Esophagus squamous epithelium (tissue), 5 donors: ENCODE measurements at places on chromosomes 13 and 19. TPM values are rescaled to one million over a fixed set of nuclear protein-coding genes. Genes with fewer than 3 reads are reported as not detected.
A peak's percentile ranks its signal among the peaks of the same experiment; 100 is the strongest.

SPIB gene
- total RNA-seq = not detected

ADGRL1 gene
- total RNA-seq = 8.9 TPM

DNA sequence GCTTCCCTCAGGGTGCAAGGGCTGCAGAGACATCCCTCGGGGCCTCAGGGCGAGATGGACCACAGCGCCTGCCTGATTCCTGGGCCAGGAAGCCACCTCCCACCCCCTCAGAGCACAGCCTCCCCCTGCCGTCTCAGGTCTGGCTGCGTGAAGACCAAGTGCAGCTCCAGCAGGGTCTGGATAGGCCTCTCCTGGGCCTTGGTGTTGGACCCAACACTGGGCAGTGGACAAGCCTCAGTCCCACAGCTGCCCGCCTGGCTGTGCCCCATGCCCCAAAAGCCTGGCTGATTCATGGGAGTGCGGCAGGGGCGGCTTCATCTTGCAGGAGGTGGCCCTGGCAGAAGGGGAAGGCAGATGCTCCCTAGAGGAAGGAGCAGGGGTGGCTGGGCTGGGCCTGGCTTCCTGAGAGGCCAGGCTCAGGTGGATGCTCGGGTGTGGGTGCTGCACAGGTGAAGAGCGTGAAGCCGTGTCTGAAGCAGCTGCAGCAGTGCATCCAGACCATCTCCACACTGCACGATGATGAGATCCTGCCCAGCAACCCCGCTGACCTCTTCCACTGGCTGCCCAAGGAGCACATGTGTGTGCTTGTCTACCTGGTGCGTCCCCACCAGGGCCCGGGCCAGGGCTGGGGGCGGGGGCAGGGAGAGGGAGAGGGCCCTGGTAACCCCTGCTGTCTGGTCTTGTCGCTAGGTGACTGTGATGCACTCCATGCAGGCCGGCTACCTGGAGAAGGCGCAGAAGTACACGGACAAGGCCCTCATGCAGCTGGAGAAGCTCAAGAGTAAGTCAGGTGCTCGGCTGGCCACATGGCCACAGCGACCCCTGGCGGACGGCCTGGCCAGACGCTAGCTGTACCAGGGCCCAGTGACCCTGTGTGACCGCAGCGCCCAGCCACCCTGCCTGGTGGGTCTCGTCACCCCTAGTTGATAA lies 21.7 kb downstream of the MAU2 start:
- H3K27me3 ChIP-seq = no peaks in the 10 kb centered on the region
- peaks cover 57% of the 10 kb centered on the region for H3K36me3 ChIP-seq
- no peak overlapping the region for H3K27ac ChIP-seq
- peaks cover 12% of the 10 kb centered on the region for H3K4me1 ChIP-seq
- H3K4me3 ChIP-seq = no peak overlapping the region

DNA sequence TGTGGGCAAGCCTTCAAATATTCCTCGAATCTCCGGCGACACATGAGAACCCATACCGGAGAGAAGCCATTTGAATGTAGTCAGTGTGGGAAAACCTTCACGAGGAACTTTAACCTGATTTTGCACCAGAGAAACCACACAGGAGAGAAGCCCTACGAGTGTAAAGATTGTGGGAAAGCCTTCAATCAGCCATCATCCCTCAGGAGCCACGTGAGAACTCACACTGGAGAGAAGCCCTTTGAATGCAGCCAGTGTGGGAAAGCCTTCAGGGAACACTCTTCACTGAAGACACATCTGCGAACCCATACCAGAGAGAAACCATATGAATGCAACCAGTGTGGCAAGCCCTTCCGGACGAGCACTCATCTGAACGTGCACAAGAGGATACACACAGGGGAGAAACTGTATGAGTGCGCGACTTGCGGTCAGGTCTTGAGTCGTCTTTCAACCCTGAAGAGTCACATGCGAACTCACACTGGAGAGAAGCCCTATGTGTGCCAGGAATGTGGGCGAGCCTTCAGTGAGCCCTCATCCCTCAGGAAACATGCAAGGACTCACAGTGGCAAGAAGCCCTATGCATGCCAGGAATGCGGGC lies 28.8 kb downstream of the ZNF333 start:
- peaks cover 36% of the 10 kb centered on the region for H3K36me3 ChIP-seq
- H3K4me1 ChIP-seq = no peaks in the 10 kb centered on the region
- DNase-seq = no peak
- H3K4me3 ChIP-seq = peak overlapping the region; percentile 23
- H3K27ac ChIP-seq = no peak overlapping the region

DNA sequence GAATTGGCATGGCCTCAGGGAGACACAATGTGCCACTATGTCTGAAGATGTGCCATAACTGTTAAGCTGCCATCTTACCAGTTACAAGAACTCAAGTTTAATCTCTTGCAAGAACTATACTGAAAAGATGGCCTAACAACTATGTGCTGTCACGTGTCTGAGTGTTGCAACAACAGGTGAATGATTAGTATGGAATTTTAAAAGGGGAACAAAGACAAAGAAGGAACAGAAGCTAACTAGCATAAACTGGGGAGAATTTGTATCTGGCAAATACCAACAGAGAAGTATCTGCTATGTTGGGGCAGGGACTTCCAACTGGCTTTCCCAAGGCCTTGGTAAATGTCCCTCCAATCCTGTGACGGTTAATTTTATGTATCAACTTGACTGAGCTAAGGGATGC lies 11.5 kb upstream of the ACOD1 start:
- no peak overlapping the region for H3K4me3 ChIP-seq
- H3K27ac ChIP-seq = no peak overlapping the region
- H3K36me3 ChIP-seq = no peaks in the 10 kb centered on the region
- peaks cover 15% of the 10 kb centered on the region for H3K4me1 ChIP-seq
- H3K27me3 ChIP-seq = no peaks in the 10 kb centered on the region
- no peak for DNase-seq
